Osteoblast (primary cell): ENCODE measurements at places on chromosomes 2 and 18. TPM values are rescaled to one million over a fixed set of nuclear protein-coding genes. Genes with fewer than 3 reads are reported as not detected.

DNA sequence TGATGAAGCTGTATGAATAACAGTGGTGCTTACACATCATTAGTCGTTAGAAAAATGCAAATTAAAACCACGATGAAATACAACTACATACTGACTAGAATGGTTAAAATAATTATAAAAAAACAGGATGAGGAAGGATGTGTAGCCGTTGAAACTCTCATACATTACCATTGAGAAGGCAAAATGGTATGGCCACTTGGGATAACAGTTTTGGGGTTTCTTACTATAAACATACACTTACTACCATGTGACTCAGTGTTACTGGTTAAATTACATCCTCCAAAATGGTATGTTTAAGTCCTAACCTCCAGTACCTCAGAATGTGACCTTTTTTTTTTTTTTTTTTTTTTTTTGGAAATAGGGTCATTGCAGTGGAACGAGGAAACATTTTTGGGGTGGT, 58.4 kb downstream of the UBE2E3 start:
- no peak for DNase-seq

DNA sequence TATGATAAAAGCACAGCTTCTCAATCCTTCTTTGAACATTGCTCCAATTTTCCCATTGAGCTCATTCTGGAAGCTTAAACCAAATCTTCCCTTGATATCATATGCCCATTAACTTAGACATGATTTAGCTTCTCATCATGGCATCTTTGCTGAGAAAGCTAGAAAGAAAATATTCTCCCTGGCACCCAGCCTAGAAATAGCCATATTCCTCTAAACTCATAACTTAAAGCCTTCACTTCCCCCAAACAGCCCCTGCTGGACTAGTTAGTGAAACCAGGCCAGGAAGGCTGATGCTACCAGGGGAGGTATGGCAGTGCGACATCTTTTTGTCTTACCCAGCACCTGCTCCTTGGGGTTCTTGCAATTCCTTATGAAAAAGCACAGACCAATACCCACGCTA, 4.3 kb downstream of the AAK1 start:
- no peak for DNase-seq

DNA sequence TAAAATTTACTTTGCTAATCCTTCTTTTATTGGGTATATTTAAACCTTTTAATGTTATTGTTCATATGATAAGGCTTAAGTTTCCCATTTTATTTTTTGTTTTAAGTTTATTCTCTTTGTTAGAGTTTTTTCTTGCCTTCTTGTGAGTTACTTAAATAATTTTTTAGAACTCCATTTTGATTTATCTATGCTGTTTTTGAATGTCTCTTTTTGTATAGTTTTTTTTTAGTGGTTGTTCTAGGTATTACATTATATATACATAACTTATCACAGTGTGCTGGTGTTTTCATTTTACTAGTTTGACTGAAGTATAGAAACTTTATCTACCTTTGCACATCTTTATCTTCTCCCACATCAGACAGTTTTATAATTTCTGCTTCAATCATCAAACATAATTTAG, 49.4 kb upstream of the TGFA start:
- DNase-seq: no peak

DNA sequence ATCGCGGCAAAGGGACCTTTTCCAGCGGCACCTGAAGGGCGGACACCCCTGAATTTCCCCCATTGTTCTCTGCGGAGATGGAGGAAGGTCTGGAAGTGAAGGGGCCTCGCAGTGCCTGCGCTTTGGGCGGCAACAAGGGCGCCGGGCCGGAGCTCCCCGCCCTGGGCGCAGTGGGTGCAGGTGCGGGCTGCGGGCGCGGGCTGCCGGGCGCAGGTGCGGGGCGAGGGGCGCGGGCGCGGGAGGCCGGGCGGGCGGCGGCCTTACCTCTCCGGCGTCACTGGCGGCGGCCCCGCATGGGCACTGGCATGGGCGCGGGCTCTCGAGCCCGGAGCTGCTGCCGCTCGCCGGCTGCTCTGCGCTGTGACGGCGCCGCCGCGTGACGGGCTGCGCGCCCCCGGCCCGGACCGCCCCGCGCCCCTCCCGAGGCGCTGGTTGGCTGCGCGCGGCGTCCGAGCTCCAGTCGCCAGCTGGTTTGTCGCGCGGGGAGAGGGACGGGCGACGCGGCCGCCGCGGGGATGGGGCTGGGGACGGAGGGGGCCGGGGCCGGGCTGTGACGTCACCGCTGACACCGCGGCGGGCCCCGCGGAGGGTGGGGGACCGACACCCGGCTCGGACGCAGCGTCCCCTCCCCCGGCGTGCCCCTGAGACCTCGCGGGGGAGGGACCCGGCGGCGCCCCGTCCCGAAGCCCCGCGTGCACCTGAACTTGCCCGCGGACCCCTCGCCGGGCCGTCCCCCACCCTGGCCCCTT, at the start of gene KIF1A:
Gene KIF1A (minus strand): TSS at position 362 of the 749 bp plus-strand sequence. CDS start 22,467 bp downstream, outside the sequence.
- DNase-seq: peak; percentile 82

- peak; percentile 89 for DNase-seq
Measured at GRCh38 chr2:30072250-30072842, 74.5 kb upstream of the YPEL5 start.

- no peak for DNase-seq
Measured at GRCh38 chr18:10239103-10239502, 215.3 kb upstream of the APCDD1 start.

DNA sequence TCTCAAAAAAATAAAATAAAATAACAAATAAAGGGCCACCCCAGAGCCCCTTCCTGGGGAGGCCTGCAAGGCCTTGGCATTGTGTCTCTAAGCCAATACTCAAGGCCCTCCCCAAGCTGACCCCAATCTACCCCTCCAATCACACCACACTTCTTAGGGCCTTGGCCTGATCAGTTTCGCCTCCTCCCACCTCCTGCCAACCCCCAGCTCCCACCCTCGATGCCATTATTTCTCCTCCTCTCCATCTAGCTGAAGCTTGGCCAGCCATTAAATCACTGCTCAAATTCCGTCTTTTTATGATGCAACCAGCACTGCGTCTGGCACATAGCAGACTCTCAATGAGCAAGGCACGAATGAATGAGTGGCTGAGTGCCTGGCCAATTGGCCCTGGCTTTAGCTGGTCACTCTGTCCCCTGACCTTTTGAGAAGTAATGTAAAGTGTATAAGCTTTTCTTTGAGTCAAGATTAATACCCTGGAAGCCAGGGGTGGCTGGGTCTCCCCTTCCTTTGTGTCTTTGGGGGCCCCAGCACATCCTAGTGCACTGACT, 55.9 kb downstream of the SMAD7 start:
- peak; percentile 52 for DNase-seq

DNA sequence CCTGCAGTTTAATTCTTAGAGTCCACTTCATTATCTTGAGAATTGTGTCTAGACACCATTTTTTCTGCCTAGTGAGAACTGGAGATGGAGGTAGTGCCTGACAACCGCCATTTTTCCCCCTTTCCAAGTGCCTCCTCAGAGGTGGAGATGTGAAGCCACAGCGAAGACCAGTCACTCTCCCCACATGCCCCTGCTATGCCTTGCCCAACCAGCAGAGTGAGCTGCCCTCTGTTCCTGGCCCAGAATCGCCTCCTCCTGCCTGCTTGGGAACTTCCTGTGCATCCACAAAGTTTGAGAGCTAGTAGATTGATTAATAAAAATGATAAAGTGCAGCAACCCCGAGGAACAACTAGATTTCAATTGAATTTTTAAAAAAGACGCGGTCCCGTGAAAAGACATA, 123.3 kb downstream of the CLIP4 start:
- peak; percentile 95 for DNase-seq

DNA sequence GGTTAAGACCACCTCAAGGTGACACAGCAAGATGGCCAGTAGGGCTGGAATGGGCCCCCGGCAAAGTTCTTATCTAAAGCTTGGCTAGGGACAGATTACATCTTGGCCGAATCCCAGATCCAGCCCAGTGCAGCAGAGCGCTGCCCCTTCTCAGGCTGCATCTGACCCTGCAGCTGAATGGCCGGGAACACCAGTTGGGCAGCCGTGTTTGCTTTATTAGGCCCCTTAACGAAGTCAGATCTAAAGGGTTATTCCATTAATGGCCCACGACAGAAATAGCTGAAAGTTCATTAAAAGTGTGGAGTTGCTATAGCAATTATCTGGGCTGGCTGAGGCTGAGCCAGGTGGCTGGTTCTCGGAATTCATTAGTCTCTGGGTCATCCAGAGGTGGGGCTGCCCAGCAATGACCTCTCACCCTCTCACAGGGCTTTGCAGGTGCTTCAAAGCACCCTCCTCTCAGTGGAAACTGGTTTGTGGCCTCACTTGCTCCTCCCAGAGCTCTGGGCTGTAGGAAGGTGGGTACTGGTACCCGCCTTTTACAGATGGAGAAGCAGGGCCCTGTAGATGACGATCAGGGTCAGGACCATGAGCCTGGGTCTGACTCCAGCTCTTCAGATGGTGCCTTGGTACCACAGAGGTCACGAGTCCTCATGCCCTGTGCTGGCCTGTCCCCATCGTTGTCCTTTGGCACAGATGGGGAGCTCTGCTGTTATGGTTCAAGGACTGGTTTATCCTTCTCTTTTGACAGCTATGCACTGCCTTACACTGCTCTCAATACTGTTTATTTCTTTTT, 68.8 kb downstream of the EMX1 start:
- DNase-seq: no peak

GRCh38 chr2:239660390-239661230, 259.8 kb upstream of the HDAC4 start:
- peak; percentile 46 for DNase-seq

GRCh38 chr18:42929857-42930256, 185.6 kb downstream of the RIT2 start:
- DNase-seq: no peak

DNA sequence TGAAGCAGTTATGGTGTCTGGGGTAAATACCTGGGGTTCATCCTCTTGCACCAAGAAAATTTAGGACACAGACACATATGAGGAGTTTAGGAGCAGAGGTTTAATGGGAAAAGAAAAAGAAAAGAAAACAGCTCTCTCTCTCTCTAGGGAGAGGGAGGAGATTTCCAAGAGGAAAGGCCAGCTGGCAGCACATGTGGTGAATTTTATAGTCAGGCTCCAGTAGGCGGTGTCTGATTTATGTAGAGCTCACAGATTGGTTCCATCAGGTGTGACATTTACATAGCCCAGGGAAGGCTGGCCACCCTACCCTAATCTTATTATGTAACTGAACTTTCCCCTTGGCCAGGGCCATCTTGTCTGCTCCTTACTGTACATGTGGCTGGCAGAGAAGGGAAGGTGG, 297.5 kb upstream of the RGPD4 start:
- no peak for DNase-seq

GRCh38 chr2:32182667-32183066, 17.0 kb downstream of the SLC30A6 start:
- DNase-seq: peak; percentile 10

The LYPD1 gene
- total RNA-seq: 2.5 and 5.9 TPM in 2 replicates

The MOB1A gene
- 122 and 133 TPM in 2 replicates for total RNA-seq

The EMILIN1 gene
- 137 and 138 TPM in 2 replicates for total RNA-seq

The SMYD1 gene
- not detected in 2 replicates for total RNA-seq

The DAPL1 gene
- total RNA-seq: 0.29 TPM in 1 of 2 replicates, not detected in the other

The CPO gene
- total RNA-seq: not detected in 2 replicates
